ENCODE measurements at places on chromosomes 3 and 15.

- DNase-seq: peak; percentile 27
Measured at GRCh38 chr3:41960826-41961750, 815 bp downstream of the ULK4 start.

GRCh38 chr15:75573648-75574384, 5.3 kb downstream of the PTPN9 start:
- DNase-seq: no peak

- peak; percentile 27 for DNase-seq
Measured at GRCh38 chr3:50542177-50543034, 25.1 kb downstream of the C3orf18 start.

- DNase-seq: no peak
Measured at GRCh38 chr3:71917545-71917944, 132.6 kb upstream of the PROK2 start.

DNA sequence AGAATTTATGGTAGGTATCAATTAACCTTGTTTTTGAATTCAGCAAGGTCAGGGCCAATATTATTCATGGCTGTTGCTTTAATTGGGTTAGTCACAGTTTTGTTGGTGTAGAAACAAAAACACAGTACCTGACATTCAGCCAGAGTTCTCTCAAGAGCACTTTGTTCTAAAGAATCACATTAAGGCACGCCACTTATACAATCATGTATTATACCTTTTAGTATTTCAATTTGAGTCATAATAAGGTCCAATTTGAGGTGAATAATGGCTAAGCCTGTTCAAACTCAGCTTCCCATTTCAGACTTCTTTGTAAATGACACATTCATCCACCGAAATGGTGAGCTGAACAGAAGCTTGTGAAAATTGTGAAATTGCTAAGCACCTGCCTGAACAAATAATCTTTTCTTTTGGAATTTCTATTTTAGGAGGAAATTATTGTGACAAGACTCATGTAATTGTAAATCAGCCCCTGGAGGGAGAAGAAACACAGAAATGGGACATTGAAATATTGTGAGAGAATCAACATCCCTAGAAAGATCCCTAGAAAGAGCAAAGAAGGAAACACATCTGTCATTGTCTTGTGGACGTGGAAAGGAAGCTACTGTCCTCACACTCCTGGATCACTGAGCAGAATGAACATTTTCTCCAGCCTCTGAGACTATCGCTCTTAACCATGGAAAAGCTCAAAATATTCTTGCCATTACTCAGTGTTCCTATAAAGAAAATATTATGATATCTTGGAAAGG, 29.3 kb downstream of the RIOX2 start:
- no peak for DNase-seq

GRCh38 chr3:170997961-170998913, 28.3 kb downstream of the SLC2A2 start:
- no peak for DNase-seq

DNA sequence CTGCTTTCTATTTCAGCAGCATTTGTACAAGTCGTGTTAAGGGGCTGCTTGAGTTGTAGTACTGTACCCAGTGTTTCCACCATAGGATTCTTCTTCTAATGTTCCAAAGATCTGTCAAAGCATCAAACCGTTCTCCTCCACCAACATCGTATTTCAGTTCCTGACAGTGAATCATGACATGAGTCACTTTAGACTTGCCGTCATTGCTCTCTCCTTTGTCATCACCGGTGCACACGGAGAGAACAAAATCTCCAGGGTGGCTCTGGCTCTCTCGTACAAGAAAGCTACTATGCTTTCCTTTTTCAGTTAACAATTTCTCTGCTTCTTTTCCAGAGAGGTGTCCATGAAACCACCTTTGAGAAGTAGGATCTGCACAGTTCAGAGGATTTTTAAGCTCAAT, 270.9 kb upstream of the CCDC54 start:
- no peak for DNase-seq

DNA sequence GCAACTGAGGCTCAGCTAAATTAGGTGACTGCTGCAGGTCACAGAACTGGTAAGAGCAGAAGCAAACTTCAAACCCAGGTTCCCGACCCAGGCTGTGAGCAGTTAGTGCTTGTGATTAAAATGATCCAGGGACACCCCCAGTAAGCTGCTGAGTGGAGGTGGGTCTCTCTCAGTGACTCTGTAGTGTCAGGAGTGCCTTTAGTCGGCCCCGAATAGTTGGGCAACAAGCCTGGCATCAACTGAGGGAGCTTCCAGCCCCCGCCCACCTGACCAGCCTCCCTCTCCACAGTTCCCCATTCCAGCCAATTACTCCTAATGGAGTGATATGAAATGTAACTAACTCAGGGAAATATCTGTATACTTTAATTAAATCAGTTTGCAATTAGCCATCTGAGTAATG, 168.0 kb upstream of the SMAD3 start:
- DNase-seq: no peak

DNA sequence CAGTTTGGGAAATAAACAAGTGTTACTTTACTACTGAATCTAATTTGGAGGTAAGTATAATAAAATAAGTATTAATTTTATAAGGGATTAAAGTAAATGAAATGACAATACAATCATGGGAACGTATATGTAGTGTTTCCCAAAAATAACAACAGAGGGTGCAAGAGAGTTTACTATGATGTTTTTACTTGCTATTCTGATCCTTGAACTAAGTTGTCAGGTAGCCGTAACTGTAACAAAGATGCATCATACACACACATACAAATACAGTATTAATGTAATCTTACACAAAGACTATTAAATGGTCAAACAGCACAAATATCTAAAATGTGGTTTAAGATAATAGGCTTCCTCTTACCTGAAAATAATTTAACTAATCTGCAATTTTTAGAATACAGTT, 311.4 kb downstream of the TBC1D5 start:
- DNase-seq: no peak

DNA sequence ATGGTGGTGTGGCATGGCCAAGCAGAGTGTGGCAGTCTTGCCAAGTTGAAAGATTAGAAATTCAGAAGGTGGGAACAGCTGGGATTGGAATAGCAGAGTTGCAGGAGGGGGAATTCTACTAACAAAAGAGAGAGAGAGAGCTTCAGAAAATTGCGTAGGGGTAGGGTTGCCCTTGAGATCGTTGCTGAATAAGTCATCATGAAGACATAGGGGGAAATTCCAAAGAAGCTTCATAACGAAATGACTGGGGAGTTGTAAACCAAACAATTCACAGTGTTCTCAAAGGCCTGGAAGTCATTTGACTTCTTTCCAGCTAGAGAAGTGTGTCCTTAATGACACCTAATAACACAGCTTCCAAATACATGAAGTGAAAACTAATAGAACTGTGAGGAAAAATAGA, 26.3 kb upstream of the TIPARP start:
- no peak for DNase-seq

DNA sequence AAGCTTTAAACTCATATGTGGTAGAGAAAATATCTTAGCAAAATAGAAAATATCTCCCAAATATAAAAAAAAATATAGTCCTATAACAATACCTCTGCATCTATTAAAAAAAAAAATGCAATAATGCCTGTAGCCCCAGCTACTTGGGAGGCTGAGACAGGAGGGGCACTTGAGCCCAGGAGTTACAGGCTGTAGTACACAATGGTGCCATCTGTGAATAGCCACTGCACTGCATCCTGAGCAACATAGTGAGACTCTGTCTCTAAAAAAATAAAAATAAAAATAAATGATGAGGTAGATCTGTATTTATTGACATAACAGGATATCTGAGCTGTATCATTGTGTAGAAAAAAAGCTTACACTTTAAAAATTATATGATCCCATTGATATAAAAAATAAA, 70.4 kb downstream of the PFN2 start:
- no peak for DNase-seq

GRCh38 chr3:56383092-56383491, 85.2 kb downstream of the ERC2 start:
- DNase-seq: no peak

- no peak for DNase-seq
Measured at GRCh38 chr3:101548527-101549105, 13.1 kb upstream of the TRMT10C start.

GRCh38 chr3:40104441-40104840, 205.1 kb upstream of the EIF1B start:
- DNase-seq: no peak

GRCh38 chr3:41997702-41998550, 36.0 kb upstream of the ULK4 start:
- DNase-seq: no peak

DNA sequence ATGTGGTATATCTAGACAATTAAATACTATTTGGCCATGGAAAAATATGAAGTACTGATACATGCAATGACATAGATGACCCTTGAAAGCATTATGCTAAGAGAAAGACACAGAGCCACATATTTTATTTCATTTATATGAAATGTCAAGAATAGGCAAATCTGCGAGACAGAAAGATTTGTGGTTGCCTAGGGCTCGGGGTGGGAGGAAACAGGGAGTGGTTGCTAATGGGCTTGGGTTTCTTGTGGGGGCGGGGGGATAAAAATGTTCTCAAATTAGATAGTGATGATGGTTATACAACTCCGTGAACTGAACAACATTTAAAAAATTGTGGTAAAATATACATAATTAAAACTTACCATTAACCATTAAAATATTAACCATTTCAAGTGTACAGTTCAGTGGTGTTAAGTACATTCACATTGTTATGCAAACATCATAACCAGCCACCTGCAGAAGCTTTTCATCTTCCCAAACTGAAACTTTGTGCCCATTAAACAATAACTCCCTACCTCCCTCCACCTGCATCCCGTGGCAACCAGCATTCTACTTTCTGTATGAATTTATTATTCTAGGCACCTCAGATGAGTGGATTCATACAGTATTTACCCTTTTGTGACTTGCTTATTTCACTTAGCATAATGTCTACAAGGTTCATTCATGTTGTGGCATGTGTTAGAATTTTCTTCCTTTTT, 24.3 kb upstream of the ANP32A start:
- DNase-seq: no peak

- no peak for DNase-seq
Measured at GRCh38 chr3:15682561-15683185, 81.1 kb downstream of the BTD start.

DNA sequence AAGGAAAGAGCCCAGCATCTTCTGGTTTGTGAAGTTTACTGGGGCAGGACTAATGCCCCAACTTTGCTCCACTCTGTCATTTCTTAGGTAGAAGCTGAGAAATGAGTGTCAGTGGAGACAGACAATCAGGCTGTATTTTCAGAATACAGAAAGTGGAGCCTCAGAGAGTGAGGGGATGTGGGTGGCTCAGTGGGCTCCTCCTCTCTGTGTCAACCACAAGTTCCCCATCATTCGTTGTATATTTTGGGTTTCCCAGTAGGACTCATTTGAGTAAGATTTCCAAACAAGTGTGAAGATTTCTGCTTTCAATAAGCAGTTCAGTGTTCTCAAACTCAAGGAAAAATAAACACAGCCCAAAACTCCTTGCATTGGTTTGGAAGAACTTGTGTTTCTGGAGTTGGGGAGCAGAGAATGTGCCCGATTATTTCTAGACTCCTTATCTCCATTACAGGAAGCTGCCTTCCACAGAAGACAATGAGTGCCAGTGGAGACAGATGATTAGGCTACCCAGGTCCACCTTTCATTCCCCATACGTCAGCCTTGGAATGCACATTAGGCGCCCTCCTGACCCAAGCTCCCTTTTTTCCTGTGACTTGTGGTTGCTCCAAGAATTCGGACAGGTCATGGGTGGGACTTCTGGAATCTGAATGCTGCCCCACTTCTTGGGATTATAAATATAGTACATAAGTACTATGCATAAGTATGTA, 792.1 kb upstream of the LMCD1 start:
- no peak for DNase-seq

GRCh38 chr3:134346744-134347143, 27.5 kb downstream of the AMOTL2 start:
- no peak for DNase-seq

DNA sequence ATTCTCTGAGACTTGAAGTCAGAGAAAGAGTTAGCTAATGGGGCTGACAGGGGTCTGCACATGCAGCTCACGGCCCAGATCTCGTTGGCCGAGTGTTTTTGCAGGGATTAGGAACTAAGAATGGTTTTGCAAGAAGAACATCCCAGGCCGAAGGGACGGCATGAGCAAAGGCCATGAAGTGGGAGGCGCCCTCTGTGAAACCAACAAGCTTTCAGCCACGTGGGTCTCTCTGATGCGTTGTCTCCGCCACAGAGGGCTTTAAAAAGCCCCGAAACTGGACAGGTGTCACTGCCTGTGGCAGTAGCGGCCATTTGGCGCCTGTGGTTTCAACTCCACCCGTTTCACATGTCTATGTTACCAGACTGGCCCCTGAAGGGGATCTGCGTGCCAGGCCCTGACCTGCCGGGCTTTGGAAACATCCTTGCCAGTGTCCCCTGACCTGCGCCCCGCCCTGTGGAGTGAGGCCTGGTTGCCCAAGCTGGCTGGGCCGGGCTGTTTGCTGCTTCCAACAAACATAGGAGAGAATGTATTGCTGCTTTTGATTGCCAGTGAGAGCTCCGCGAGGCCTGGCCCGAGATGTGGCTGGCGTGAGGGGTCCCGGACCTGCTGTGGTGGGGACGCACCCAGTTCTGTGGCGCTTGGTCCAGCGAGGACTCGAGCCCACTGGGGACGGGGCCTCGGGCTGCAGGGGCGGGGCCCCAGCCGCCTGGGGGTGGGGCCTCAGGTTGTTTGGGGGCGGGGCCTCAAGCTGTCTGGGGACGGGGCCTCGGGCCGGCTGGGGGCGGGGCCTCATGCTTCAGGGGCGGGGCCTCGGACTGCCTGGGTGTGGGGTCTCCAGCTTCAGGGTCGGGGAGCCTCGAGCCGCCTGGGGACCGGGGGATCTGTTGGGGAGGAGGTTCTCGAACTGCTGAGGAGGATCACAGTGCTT, 30.4 kb downstream of the GOLGA6L2 start:
- no peak for DNase-seq

DNA sequence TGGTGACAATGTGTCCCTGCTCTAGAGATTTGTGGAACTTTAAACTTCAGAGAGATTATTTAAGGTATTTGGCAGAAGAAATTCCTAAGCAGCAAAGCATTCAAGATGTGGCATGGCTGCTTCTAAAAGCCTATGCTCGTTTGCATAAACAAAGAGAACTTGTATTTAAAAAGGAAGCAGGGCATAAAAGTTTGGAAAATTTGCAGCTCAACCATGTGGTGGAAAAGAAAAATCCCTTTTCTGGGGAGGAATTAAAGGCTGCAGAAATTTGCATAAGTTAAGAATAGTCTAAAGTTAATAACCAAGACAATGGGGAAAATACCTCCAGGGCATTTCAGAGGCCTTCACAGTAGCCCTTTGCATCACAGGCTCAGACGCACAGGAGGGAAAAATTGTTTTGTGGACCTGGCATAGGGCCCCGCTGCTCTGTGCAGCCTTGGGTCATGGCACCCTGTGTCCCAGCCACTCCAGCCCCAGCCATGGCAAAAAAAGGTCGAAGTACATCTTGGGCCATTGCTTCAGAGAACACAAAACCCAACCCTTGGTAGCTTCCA, 1109.1 kb downstream of the OTOL1 start:
- no peak for DNase-seq

- no peak for DNase-seq
Measured at GRCh38 chr15:97963779-97964178, 3.3 kb downstream of the ARRDC4 start.

- no peak for DNase-seq
Measured at GRCh38 chr3:77456431-77456830, 416.5 kb downstream of the ROBO2 start.
